ENCODE measurements at places on chromosomes 7 and 10.

DNA sequence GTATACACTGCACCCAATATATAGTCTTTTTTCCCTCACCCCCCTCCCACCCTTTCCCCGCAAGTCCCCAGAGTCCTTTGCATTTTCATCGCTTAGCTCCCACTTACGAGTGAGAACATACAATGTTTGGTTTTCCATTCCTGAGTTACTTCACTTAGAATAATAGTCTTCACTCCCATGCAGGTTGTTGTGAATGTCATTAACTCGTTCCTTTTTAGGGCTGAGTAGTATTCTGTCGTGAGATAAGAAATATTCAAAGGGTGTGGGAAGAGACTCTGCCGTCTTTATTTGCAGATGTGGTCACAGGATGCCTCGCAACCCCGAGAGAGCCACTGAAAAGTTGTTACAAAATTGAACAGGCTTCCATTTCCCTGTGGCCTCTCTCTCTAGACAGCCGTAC lies 137.9 kb upstream of the SH2B2 start:
- DNase-seq: no peak

DNA sequence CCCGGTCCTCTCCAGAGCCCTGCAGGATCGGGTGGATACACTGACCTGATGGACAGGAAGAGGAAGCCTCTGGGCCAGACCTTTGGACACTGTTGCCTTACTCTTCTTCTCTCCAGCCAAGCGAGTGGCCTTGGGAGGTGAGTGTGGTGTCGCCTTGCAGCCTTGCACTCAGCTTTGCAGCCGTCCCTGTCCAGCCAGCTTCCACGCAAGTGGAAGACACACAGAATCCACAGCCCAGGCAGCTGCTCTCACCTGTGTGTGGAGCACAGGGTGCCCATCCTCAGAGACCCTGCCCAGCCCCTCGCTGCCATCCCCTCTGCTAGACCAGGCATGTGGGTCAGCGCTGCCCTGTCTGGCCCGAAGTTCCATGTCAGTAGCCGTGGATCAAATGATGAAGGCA lies 239.1 kb downstream of the EBF3 start:
- DNase-seq: no peak

DNA sequence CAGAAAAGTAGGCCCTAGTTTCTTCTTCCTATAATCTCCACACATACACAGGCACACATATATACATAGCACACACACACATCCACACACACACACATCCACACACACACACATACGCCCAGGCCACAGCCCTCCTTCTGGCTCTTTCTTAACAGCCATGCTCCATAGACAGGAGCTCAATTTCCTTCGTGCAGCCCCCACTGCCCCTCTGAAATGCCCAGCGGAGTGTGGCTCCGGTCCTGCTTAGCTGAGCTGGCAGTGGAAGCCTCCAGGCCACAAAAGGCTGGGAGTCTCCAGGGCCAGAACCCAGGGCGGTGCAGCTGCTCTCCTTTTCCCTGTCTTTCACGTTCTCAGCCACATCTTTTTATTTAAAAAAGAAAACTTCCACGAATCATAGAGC lies 282.9 kb upstream of the IGFBP3 start:
- no peak for DNase-seq

- DNase-seq: peak; percentile 65
Measured at GRCh38 chr10:119113751-119114732, 10.1 kb downstream of the DENND10 start.

DNA sequence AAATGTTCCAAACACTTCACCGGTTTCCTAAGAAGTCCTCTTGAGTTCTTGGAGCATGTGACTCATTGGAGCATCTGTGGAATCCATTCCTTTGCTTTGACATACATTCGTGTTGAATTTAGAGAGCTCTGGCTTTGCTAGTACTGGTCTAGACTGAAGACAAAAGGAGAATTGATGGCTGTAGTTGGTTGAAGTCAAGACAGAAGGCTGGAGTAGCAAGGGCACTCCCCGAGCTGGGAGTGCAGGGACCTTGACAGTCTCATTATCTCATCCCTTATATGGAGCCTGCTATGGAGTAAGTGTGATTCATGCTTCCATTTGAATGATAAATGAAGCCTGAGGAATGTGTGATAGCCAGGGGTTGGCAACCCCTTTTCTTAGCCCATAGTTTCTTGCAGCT lies 1249.1 kb downstream of the TYW1 start:
- DNase-seq: peak; percentile 6

DNA sequence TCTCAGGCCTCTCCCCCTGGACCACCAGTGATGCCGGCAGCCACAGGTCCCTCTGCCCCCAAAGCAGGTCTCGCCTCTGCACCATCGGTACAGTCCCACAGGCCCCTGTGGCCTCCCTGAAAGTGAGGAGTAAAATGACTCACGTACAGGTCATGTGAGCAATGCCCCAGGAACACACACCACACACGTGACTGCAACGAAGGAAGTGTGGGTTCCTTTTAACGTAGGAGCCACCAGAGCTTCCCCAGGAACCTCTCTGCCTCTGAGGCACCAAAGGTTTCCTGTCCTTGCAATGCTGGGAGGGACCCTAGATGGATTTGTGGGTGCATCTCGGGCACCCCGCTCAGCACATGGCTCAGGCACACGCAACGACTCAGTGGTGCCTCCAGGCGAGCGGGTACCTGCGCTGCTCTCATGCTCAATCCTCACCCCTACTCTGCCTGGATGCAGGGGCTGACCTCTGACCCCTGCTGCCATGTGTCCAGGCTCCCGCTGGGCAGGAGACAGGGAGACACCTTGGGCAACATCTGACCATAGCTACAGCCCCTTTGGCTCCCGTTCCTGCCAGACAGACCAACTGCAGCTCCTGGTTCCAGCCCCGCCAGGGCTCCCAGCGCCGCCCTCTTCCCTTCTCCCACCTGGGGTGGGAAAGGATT lies 120.7 kb downstream of the PRKAG2 start:
- peak; percentile 54 for DNase-seq

- no peak for DNase-seq
Measured at GRCh38 chr7:45594745-45595535, 20.8 kb downstream of the ADCY1 start.

DNA sequence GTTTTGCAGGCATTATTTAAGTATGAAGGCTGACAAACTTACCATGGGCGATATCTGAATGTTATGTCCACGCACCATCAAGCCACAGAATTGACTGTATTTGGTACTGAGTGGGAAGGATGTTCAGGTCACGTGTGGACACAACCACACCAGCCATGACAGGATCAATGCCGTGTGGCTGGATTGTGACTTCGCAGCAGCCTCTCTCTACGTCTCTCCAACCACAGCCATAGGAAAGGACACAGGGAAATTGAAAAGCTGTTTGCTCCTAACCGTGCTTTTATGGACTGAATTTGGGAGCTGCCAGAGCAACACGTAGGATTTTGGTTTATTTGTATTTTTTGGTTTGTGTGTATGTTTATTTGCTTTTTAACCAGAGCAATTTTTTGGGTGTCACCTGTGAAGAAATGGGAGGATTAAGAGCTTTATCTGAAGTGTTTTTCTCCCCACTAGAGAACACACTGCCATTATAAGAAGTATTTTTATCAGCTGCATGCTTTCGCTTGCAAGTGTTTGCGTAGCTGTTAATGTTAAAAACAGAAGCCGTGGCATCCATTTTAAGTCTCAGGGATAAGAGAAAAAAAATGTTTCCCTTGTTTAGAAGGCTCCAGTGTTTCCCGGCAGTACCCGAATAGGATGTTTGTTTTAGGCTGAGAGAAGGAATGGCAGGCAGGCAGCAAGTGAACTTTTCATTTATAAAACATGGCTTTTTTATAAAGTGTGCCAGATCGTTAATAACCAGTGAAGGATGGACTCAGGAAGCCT lies 401.1 kb upstream of the NFE2L3 start:
- DNase-seq: no peak

- DNase-seq: no peak
Measured at GRCh38 chr10:113059371-113059780, 109.3 kb downstream of the TCF7L2 start.

- no peak for DNase-seq
Measured at GRCh38 chr7:15104411-15105092, 202.0 kb upstream of the DGKB start.

- DNase-seq: no peak
Measured at GRCh38 chr10:3423384-3423783, 250.8 kb upstream of the PITRM1 start.

GRCh38 chr7:130299866-130300265 lies 6.9 kb downstream of the CPA4 start:
- DNase-seq: no peak

- DNase-seq: peak; percentile 46
Measured at GRCh38 chr7:100515072-100515532, 23.9 kb upstream of the AGFG2 start.

- DNase-seq: no peak
Measured at GRCh38 chr10:48626986-48627731, 22.3 kb upstream of the ARHGAP22 start.

GRCh38 chr7:4201566-4201965 lies 480.5 kb upstream of the FOXK1 start:
- no peak for DNase-seq

GRCh38 chr7:115356139-115356746 lies 434.3 kb downstream of the MDFIC start:
- DNase-seq: peak; percentile 24

All from epithelial cell of esophagus (primary cell).